ENCODE measurements at places on chromosomes 4 and X.
A peak's percentile ranks its signal among the peaks of the same experiment; 100 is the strongest.

DNA sequence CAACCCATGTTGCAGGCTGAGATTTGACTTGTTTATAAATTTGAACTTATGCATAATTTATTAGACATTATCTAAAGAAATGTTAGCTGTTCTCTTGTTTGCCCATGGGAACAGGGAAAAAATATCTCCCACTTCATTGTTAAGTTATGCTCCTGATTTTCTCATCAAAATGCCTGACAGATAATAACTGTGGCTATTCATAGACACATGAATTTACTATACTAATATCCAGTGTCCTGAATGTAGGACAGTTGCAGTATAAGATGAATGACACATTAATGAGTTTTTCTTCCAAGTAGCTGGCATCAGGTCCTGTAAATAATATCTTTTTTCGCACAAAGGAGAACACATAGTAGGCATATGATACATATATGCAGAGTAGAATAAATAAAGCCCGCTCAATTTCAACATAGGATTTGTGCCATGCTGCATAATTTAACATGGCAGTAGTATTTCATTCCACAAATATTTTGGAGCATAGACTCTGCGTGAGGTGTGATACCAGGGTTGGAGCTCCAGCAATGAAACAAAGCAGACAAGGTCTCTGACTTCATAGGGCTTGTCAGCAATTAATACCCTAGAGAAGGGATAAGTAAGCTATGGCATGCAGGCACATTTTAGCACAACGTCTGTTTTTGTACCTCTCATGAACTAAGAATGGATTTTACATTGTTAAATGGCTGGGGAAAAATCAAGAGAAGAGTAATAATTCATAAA is 40.4 kb upstream of the DDX53 start:
- no peak for DNase-seq

- DNase-seq: no peak
Measured at GRCh38 chr4:141605425-141605856, 30.9 kb upstream of the IL15 start.

GRCh38 chrX:108049649-108050048 is 4.8 kb downstream of the VSIG1 start:
- no peak for DNase-seq

DNA sequence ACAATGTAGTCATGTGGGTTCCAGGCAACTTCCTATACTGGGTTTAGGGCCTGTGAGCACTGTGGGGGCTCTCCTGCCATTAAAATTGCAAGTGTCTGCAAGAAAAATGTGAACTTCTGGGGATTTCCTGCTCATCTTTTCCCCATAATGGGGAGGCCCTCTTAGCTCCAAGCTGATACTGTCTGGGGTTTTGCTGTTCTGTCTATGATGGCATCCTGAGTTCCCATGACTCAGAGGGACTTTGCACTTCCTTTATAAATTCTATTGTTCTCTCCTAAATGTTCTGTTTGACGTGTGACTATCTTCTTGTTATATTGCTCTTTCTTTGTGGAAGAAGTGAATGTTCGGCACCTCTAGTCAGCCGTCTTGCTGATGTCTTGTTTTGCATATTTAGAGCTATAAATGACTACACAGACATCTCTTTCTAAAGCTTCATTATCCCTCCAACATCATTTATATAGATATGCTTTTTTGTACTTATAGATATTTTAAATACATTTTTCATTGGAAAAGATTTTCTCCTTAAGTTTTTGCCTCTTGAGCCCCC is 465.8 kb downstream of the NAF1 start:
- no peak for DNase-seq

- no peak for DNase-seq
Measured at GRCh38 chr4:120225527-120225926, 158.9 kb upstream of the MAD2L1 start.

DNA sequence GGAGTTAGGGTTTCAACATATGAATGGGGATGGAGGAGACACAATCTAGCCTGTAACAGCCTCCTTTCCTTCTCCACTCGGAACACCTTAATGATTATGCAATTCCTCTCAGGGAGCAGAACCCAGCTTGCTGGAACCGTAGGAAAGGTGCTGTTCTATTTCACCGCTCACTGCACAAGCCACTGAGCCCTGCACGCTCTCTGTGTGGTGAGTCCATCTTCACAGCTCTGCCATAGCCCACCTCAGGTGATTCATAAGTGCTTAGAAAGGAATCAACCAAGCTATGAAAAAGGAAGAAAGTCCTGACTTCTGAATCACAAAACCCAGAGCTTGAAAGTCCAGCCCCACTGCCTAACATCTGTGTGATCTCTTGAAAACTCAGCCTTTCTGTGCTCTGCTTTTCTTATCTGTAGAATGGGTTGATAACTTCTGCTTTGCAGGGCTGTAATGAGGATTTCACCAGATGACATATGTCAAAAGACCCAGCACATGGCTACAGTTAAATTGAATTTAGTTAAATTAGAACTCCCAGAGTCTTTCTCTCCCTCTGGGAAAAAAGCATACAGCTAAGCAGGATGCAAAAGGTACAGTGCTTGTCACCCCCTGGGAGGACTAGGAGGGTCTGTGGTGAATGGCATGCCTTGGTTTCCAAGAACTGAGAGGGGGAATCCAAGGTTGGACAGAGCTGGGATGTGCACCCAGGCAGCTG is 91.6 kb downstream of the WFS1 start:
- DNase-seq: no peak

- DNase-seq: no peak
Measured at GRCh38 chrX:80266287-80266686, 154.0 kb upstream of the TENT5D start.

DNA sequence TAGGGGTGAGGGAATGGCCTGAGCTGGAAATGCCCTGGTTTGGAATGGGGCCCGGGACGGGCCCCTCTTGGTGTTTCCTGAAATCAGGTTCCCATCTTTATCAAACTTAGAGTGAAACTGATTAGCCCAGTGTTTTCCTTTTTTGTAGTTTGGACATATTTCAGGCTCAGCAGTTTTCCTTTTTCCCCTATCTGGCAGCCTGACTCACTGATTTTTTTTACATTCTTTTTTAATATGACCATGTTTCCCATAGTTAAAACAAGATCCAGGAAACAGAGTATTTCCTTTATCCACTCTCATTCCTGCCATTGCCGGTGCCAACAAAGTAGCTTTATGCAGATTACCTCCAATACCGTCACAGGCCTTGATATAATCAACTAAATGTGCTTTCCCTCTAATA is 20.5 kb upstream of the C4orf17 start:
- DNase-seq: no peak

GRCh38 chr4:20474119-20474518 is 222.4 kb downstream of the SLIT2 start:
- DNase-seq: peak; percentile 61

- DNase-seq: no peak
Measured at GRCh38 chr4:184456337-184456736, 18.0 kb downstream of the IRF2 start.

GRCh38 chr4:111326450-111326849 is 703.6 kb upstream of the PITX2 start:
- no peak for DNase-seq

DNA sequence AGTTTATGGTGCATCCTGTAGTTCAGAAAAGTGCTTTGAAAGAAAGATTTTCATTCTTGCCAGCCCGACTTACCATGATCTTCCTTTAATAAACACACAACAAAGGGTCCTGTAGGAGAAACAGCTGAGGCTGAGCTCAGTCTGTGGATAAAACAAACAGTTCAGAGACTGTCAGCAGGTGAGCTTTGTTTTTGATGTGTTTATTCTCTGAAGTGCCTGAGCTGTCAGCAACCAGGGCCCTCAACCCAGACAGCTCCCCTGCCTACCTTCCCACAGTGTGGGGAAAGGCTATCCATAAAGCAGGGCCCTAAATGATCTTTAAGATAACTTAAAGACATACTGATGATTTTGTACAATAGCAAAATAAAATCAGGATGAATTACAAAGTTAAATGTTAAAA is 459.2 kb upstream of the GALNT7 start:
- DNase-seq: peak; percentile 79

- DNase-seq: no peak
Measured at GRCh38 chr4:159284113-159284512, 181.2 kb downstream of the RAPGEF2 start.

DNA sequence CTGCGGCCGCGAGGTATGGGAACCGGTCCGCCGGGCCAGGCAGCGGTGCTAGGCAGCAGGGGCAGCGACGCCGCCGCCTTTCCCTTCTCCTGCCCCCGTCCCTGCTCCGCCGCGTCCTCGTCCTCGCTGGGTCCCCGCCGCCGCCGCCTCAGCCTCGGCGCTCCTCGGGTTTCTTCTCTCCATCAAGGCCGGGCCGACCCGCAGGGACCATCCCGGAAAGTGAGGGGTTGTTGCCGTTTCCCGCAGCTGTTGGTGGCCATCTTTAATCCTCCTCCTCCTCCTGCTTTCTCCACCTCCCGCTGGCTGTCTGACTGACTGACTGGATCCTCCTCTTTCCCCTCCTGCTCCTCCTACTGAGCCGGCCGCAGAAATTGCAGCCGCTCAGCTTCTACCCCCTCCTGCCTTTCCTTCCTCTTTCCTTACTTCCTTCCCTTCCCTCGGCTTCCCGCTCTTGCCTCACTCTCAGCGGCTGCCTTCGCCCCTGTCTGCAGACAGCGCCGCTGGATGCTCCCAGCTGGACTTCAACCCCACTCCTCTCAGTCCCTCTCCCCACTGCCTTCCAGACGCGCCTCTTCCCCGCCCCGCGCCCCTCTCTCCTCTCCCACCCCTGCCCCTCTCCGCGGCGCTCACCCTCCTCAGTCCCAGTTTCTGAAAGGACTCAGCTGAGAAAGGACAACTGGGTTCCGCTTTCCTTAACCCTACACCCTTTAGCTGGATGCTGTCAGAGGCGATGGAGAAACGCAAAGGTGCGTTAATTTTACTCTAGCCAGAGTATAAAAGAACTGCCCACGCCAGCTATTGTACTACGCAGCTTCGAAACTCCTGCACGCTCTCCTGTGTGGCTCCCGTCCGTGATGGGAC is at the start of gene WDFY3:
WDFY3 (minus strand) TSS at position 309 of the 861 bp plus-strand sequence. CDS start 106,099 bp downstream, outside the sequence.
- DNase-seq: peak; percentile 92

GRCh38 chr4:183507925-183508696 is 3.3 kb downstream of the ING2 start:
- DNase-seq: no peak

- no peak for DNase-seq
Measured at GRCh38 chrX:38311743-38312142, 15.6 kb downstream of the RPGR start.

DNA sequence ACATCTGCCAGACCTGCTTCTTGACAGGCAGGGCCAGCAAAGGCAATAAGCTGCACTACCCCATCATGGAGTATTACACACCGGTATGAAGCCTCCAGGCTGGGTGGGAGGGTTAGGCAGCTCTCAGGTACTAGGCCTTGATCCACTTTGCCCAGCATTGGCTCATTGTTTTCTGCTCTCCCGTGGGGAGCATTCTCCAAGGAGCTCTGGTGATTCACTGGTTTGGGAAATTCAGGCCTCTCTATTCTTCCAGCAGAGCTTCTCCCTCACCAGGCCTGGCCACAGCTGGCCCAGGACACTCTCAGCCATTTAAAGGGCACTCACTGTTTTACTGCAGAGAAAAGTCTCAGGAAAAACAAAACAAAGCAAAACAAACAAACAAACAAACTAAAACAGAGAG is 33.0 kb downstream of the DRP2 start:
- no peak for DNase-seq

GRCh38 chr4:142353149-142353738 is 492.9 kb downstream of the INPP4B start:
- DNase-seq: peak; percentile 85

- DNase-seq: no peak
Measured at GRCh38 chr4:63795301-63795700, 613.9 kb downstream of the TECRL start.

DNA sequence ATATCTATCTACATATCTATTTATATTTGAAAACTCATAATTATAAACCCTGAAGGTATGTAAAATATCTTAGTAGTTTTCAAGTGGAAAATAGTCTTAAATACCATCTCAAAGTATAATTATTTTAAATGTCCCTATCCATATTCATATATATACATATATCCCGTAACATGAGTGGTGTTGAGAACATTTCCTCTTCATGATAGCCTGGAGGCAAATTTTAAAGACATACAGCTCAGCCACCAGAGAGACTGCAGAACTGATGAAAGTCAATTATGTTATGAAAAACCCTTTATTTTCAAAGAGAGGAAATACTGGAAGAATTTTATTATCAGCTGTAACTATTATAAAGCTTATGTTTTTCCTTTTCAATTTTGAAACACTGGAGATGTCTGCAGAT is 1806.7 kb upstream of the PCDH7 start:
- no peak for DNase-seq

All from neural progenitor cell (in vitro differentiated cells).